A172 (cell line): ENCODE measurements at places on chromosomes 4 and X. TPM values are rescaled to one million over a fixed set of nuclear protein-coding genes. Genes with fewer than 3 reads are reported as not detected.

DNA sequence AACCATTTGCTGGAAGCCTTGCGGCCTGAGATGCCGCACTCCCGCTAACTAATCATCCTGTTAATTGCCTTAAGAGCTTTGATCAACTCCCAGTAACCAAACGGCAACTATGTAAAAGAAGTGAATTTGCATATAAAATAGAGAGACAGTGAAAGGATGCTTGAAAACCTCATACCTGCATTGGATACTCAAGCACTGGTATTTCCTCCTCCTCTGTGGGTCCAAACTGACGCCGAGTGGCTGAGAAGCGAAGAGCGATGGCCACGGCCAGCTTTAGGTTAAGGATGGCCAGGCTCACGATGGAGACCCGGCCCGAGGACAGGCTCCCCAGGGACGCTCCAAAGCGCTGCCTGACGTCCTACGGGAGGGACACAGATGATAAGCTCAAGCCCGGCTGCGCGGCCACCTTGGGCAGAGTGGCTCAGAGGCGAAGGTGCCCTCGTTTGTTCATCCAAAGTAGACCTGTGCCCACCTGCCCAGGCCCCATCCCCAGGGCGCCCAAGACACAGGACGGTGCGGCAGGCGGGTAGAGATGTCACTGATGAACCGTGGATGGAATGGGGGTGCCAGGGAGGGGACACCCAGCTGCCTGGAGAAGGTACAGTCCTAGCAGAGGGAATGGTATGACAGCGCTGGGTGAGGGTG is 43.6 kb downstream of the ACOX3 start:
- DNase-seq, result no peak

DNA sequence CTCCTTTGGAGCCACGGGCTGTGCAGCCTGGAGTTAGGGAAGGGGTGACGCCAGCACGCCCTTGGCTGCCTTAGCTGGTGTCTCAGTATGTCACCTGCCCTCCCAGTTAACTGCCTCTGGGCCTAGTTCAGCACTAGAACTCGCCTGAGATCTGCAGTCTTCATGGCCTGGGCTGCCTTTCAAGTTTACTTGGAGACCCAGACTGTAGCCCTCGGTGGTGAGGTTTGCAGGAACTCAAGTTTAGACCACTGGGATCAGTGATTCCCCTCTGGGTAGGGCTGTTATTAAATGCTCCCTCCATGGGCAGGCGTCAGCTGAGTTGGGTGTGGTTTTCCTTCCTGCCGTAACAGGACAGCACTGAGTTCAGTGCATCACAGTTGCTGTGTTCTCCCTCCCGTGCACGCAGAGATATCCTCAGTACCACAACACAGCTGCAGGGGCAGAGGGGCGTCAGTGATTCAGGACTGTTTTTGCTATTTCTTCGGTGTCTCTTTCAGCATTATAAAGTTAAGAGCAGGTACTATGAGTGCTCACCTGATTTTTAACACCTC is 30.5 kb downstream of the PLAC8 start:
- DNase-seq, result no peak

GRCh38 chr4:102501447-102501696 is 213 bp downstream of the NFKB1 start:
- DNase-seq, result no peak

GRCh38 chr4:109075621-109076020 is 226.8 kb downstream of the COL25A1 start:
- no peak for DNase-seq

GRCh38 chr4:84814094-84814750 is 152.3 kb downstream of the WDFY3 start:
- DNase-seq, result peak; percentile 79

DNA sequence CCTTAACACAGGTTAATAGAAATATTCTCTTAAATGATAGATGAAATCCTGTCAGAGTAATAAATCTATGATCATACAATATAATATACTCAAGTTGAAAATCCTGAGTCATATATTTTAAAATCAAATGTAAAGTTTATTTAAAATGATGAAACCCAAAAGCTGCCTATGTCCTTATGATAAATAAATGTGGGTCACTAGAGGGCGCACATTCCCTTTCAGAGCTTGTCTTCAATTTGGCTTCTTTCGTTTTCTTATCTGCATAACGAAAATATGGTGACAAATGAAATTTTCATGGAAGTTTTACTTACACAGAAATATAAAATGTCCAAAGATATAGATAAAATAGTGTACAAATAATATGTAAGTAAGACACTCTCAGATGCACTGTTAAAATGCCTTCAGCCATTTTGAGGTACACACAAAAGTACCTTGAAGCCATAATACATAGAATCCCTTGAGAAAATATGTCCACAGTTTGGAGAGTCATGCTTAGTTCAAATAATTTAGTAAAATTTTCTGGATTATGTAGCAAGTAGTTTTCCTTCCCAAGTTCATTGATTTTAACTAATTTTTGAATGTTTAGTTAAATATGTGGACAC is 680.4 kb downstream of the DMD start:
- peak; percentile 9 for DNase-seq

DNA sequence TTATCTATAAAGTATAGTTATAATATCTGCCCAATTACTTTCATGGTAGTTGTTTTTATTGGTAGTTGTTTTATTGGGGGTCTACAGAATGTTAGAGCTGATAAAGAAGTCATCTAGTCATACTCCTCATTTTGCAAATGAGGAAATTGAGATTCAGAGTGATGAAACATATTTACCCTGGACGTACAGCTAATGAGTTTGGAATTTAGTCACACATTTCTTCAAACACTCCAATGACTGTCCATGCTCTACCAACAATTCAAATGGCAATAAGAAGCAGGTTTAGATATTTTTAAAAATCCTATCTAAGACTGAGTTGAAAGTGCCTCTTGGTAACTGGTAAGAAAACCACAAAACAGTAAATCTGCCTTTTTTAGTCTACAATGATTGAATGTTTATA is 98.2 kb downstream of the MAGEC1 start:
- DNase-seq, result peak; percentile 12

NPY1R gene
- 1.4 and 1.6 TPM in 2 replicates for total RNA-seq

POU4F2 gene
- not detected in 2 replicates for total RNA-seq

ADH4 gene
- total RNA-seq, result not detected in 2 replicates

TLR6 gene
- total RNA-seq, result 8.1 and 11.0 TPM in 2 replicates

NDUFA1 gene
- total RNA-seq, result 55.7 and 60.9 TPM in 2 replicates
